ENCODE measurements at places on chromosomes 16 and 17. TPM values are rescaled to one million over a fixed set of nuclear protein-coding genes. Genes with fewer than 3 reads are reported as not detected.

- no peak overlapping the region for H3K4me3 ChIP-seq
- H3K27me3 ChIP-seq, result no peaks in the 10 kb centered on the region
- no peak overlapping the region for H3K27ac ChIP-seq
These were observed 10.8 kb upstream of the JPT2 start for GRCh38 chr16:1667271-1667670.

Gene AMZ2
- 61.6 TPM for total RNA-seq

DNA sequence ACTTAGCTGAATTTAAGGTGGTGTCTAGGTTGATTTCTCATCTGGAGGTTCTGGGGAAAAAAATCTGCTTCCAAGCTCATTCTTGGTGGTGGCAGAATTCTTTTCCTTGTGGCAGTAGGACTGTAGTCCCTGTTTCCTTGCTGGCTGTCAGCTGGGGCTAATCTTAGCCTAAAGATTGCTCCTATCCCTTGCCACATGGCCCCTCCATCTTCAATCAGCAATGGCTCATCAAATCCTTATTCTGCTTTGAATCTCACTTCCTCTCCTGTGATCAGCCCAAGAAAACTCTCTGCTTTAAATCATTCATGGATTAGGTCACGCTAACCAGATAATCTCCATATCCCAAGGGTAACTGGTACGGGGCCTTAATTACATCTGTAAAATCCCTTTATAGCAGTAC is 6.6 kb downstream of the FAM20A start:
- no peak overlapping the region for H3K27ac ChIP-seq
- H3K4me3 ChIP-seq, result no peak overlapping the region
- no peaks in the 10 kb centered on the region for H3K27me3 ChIP-seq
- H3K36me3 ChIP-seq, result no peaks in the 10 kb centered on the region
- H3K4me1 ChIP-seq, result peaks cover 5% of the 10 kb centered on the region

GRCh38 chr17:48767263-48767774 is 38.8 kb upstream of the HOXB13 start:
- H3K27ac ChIP-seq, result no peak overlapping the region
- H3K27me3 ChIP-seq, result no peaks in the 10 kb centered on the region
- no peak overlapping the region for H3K4me3 ChIP-seq
- no peaks in the 10 kb centered on the region for H3K36me3 ChIP-seq

DNA sequence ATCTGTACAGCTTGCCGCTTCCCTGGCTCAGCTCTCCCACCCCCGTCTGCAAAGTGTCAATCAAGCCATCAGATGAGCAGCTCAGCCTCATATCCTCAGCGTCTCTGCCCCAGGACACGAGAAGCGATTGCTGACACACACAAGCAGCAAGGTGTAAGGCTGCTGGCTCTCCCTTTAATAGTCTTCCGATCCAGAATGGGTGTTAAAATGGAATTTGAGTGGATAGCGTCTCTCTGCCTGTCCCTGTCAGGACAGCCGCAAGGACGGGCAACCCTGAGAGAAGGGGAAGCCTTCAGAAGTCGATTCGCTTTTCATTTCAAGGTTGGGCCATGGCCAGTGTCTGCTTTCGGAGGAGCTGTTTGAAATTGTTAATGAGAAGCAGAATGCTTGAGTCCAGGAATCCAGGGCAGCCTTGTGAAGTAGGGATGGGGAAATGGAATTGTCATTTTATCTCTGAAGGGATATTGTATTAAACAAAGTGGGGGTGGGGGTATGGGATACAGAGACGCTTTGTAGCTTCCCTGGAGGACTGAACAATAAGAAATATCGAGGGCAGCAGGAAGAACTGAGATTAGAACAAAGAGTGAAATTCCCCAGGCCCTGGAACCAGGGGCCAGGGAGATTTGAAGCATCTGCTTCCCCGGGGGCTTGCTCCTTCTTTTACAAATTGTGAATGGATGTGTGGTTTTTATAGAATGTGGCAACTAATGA is 4.7 kb upstream of the PIPOX start:
- no peaks in the 10 kb centered on the region for H3K27me3 ChIP-seq
- H3K27ac ChIP-seq, result no peak overlapping the region
- DNase-seq, result no peak
- H3K36me3 ChIP-seq, result no peaks in the 10 kb centered on the region

- no peaks in the 10 kb centered on the region for H3K27me3 ChIP-seq
- H3K4me1 ChIP-seq, result no peaks in the 10 kb centered on the region
- no peak for DNase-seq
- H3K4me3 ChIP-seq, result no peak overlapping the region
- no peaks in the 10 kb centered on the region for H3K36me3 ChIP-seq
These were observed 41.7 kb downstream of the SYNRG start for GRCh38 chr17:37567538-37567937.

DNA sequence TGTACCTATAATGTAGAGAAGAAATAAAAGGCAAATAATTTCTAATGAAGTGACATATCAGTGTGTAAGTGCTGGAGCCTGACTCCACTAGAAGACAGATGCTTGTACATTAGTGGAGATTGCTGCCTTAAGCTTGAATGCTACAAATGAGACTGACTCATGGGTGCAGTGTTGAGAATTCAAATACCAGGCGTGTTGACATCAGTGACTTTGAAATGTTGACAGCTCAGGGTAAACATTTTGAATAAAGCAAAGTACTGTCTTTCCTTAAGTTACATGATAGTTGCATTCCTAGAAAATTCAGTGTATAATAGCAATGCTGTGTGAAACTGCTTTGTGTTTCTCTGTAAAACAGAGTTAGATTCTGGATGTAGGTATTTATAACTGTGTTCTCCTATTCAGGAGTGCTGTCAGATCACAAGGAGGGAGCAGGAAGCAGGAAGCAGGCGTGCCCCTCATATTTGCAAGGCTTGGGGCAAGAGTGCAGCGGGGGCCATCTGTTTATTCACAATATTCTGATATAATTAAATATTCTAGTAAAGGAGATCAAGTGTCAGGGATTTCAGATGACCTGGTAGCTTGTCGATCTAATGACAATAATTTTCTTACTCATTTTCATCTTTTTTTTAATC is 119.0 kb downstream of the SPECC1 start:
- H3K36me3 ChIP-seq, result no peaks in the 10 kb centered on the region
- DNase-seq, result no peak
- H3K27ac ChIP-seq, result no peak overlapping the region
- H3K4me1 ChIP-seq, result no peaks in the 10 kb centered on the region
- no peaks in the 10 kb centered on the region for H3K27me3 ChIP-seq

Measured in ovary (tissue), 10 donors.